ENCODE measurements at places on chromosomes 12 and 14.

DNA sequence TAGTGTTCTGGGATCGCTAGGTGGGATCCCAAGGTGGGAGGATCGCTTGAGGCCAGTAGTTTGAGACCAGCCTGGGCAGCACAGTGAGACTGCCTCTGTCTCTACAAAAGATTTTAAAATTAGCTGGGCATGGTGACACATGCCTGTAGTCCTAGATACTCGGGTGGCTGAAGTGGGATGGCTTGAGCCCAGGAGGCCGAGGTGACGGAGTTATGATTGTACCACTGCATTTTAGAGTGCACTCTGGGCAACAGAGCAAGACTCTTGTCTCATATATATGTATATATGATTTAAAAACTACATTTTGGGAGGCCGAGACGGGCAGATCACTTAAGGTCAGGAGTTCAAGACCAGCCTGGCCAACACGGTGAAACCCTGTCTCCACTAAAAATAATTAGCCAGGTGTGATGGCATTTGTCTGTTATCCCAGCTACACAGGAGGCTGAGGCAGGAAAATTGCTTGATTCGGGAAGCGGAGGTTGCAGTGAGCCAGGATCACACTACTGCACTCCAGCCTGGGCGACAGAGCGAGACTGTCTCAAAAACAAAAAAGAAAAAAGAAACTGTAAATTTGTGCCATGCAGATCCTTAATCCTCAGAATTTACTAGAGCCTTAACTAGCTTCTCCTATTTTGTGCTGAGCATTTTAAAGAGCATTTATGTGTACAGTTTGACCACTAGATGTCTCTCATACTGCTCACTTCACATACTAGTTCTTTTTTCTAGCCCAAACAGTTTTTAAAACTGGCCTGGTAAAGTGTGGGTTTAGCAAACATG, 114.8 kb downstream of the MON2 start:
- DNase-seq: no peak

DNA sequence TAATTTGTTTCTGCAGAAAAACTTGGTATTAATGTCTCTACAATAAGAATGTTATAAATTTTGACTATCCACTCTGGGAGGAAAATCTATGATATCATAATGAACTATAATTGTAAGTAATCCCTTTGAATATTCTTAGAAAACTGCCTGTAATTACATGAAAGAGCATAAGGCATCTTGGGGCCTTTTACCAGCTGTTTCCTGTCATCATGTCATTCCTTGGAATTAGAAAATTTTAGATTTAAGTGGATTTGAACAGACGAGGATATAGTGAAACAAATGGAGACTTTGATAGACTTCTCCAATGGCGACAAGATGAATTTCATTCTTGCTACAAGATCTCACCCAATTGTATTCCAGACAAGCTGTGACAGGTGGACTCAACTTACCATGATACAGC, 423.4 kb upstream of the FLRT2 start:
- DNase-seq: no peak

- no peak for DNase-seq
These were observed 217.8 kb downstream of the KITLG start for GRCh38 chr12:88362439-88362838.

DNA sequence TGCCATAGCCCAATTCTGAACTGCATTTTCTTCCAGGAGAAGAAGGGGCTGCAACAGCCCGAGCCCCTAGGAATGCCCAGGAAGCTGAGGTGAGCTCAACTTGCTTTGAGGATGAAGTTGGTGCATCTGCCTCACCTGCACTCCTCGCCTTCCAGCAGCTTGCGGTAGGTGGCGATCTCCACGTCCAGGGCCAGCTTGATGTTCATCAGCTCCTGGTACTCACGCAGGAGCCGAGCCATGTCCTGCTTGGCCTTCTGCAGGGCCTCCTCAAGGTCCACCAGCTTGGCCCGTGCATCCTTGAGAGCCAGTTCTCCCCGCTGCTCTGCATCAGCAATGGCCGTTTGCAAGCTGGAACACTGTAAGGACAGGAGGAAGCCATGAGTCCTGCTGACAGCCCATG, 6.0 kb downstream of the KRT75 start:
- no peak for DNase-seq

DNA sequence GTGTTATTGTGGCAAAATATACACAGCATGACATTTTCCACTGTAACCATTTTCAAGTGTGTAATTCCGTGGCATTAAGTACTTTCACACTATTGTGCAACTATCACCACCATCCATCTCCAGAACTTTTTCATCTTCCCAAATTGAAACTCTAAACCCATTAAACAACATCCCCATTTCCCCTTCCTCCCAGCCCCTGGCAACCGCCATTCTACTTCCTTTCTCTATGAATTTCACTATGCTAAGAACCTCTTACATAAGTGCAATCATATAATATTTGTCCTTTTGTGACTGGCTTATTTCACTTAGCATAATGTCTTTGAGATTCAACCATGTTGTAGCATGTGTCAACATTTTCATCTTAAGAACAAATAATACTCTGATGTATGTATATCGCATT, 67.8 kb upstream of the PYGL start:
- DNase-seq: no peak

DNA sequence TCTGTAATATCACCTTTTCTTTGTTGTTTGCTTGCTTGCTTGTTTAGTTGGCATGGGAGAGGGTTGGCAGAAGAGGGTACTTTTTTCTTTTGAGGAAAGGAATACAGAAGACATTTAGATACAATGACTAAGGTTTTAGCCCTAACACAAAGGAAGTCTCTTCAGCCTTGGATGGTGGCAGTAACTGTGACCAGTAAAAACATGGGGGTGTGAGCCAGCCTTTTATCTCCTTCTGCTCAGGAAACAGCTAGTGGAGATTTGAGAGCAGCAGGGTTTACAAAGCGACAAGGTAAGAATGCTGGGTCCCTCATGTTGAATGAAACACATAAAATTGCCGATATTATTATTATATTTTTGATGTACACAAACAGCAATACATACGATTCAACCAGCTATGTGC, 40.4 kb downstream of the SLC8A3 start:
- no peak for DNase-seq

DNA sequence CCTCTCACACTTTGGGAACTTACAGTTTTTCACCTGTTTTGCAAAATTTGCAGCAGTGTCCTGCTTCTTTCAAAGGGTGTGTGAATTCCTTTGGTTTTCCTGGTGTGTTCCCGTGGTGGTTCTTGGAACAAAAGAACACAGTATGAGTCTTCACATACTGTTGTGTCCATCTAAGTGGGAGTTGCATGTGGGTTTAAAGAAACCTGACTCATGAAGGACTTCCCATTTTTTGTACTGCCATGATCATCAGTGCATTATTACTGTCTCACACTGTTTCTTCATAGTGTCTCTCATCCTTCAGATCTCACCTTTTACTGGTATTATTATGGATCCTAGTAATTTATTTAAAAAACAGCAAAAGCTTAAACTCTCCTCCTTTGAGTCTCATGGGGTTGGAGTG, 3.8 kb upstream of the GZMH start:
- DNase-seq: no peak

DNA sequence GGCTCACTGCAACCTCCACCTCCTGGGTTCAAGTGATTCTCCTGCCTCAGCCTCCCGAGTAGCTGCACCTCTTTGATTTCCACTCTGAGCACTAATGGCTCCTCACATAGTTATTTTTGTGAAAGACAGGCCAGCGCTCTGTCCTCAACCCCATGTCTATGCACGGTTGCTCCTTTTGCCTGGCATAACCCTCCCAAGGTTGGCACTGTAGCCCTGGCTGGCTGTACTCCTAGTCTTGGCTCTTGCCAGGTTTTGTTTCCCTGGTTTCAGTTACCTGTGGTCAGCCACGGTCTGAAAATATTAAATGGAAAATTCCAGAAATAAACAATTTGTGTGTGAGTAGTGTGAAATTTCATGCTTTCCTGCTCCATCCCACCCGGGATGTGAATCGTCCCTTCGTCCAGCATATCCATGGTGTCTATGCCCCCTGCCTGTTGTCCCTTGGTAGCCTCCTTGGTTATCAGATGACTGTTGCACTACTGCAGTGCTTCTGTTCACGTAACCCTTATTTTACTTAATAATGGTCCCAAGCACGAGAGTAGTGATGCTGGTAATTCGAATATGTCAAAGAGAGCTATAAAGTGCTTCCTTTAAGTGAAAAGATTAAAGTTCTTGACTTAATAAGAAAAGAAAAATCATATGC, 12.3 kb upstream of the DCD start:
- no peak for DNase-seq
